ENCODE measurements at places on chromosomes 2 and 18.
A peak's percentile ranks its signal among the peaks of the same experiment; 100 is the strongest.

- DNase-seq, result no peak
Observed at GRCh38 chr2:60540074-60540473, 13.4 kb downstream of the BCL11A start.

DNA sequence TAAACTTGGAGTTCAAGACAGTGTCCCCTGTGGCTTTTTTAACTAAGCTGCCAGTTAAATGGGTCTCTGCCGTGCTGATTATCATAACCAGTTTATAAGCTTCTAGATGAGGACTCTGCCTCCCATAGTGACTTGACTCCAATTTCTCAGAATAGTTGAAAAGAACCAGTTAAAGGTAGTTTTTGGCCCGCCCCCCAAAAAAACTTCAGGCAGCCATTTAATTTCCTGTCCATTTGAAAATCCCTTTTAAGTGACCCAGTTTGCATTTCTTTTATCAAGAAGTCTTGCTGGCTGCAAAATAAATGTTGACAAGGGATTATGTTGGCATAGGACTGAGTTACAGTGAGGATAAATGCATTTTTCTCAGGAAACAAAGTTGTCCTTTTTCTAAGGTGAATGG lies 2.3 kb downstream of the SLC20A1 start:
- no peak for DNase-seq

DNA sequence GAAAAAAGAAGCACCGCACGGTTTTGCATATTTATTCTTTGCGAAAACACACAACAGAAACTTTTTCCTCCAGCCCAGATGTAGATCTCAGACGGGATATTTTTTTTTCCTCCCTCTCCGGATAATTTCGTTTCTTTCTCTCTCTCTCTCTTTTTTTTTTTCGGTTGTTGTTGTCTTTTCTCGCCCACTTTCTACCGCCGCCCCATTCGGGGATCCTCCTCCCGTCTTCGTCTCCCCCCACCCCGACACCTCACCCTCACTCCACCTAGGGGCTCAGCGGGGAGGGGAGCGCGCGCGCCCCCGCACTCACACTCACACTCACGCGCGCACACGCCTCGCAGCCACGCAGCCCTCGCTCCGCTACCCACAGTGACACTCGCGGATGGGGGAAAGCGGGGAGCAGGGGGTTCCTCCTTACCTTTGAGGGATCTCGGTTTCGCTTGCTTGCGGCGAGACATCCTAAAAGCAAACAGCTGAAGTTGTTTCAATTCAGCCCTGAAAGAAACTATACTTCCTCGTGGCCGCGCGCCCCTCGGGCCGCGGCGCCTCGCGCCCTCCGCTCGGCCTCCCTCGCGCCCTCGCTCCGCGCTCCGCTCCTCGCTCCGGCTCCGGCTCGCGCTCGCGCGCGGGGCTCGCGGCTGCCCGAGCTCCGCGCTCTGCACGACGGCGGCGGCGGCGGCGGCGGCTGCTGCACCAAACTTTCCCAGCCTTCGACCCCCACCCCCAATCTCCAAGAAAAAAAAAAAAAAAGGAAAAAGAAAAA lies 1.3 kb downstream of the ZNF521 start:
- no peak for DNase-seq

GRCh38 chr2:220396287-220396686 lies 768.9 kb downstream of the SLC4A3 start:
- DNase-seq, result no peak

DNA sequence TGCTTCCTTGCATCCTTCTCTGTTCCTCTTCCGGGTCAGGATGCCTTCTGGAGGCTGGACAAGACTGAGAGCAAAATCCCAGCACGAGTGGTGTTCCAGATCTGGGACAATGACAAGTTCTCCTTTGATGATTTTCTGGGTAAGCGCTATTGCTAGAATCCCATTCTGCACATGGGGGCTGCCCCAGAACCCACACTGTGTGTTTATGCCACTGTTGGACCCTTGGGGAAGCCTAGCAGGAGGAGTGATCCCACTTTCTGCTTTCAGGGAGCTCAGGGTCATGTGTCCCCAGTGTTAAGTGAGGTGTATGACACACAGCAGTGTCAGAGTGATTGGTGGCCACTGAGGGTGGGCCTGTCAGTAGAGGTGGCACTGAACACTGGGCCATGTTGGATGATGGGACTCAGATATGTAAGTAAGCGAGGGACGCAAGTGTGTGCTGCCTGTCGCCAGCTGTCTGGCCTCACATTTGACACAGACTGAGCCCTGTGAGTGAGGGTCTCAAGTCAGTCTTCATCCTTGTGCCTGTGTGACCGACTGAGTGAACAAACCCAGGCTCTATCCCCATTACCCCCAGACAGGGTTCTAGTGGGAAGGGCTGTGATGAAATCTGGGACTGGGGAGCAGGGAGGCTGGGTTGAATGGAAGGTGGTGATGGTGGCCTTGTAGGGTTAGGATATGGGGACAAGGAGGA lies 220.9 kb downstream of the DYSF start:
- no peak for DNase-seq

GRCh38 chr2:207202645-207203044 lies 36.9 kb upstream of the KLF7 start:
- no peak for DNase-seq

- DNase-seq, result no peak
Observed at GRCh38 chr2:161912154-161912553, 161.9 kb downstream of the DPP4 start.

- no peak for DNase-seq
Observed at GRCh38 chr18:47899107-47899840, 31.2 kb downstream of the SMAD2 start.

- no peak for DNase-seq
Observed at GRCh38 chr2:23767876-23768621, 158.9 kb downstream of the ATAD2B start.

- no peak for DNase-seq
Observed at GRCh38 chr2:204437408-204437807, 107.9 kb upstream of the PARD3B start.

DNA sequence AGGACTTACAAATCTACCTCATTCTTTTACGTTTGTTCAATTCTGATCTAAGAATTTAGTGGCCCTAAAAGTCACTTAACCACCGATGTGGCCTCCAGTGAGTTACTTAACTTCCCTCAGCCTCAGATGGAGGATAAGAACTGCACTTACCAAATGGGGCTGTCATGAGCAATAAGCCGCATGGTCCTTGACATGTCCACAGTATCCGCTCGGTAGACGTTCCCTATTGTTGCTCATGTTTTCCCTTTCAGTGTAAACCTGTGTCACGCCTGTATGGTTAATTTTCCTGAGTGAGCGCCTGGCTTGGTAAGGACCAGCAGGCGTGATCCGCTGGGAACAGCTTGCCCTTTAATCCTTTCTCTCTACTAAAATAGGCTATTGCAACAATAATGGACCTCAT lies 20.3 kb downstream of the SEC11C start:
- no peak for DNase-seq

- no peak for DNase-seq
Observed at GRCh38 chr2:19987936-19988335, 2.0 kb downstream of the WDR35 start.

DNA sequence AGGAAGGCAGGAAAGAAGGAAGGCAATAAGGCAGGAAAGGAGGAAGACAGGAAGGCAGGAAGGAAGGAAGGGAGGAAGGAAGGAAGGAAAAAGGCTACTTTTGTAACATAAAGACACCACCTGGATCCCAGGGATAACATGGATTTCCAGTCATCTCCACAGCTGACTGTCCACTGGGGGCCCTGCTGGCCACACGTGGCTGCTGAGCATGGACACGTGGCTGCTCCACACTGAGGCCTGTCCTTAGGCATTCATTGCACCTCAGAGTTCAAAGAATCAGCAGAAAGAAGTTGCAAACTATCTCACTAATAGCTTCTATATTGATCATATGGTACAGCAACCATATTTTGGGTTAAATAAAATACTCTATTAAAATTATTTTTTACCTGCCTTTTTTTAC lies 130.2 kb upstream of the SALL3 start:
- DNase-seq, result no peak

- DNase-seq, result no peak
Observed at GRCh38 chr2:224561234-224562005, 23.7 kb downstream of the CUL3 start.

DNA sequence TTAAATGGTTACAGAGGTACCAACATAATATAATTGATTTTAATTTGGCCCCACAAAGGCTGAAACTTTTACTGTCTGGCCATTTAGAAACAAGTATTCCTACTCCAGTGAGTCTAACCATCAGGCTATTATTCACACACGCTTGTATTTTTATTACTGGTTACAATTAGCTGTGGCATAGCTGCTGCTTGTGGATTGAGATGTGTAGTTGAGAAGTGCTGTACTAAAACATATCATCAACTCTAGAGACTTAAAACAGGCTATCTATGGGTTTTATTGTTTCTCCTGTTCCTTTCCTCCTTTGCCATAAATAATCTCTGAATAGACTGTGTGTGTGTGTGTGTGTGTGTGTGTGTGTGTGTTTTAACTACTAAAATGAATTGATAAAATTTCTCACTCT lies 530.2 kb downstream of the CCDC85A start:
- no peak for DNase-seq

DNA sequence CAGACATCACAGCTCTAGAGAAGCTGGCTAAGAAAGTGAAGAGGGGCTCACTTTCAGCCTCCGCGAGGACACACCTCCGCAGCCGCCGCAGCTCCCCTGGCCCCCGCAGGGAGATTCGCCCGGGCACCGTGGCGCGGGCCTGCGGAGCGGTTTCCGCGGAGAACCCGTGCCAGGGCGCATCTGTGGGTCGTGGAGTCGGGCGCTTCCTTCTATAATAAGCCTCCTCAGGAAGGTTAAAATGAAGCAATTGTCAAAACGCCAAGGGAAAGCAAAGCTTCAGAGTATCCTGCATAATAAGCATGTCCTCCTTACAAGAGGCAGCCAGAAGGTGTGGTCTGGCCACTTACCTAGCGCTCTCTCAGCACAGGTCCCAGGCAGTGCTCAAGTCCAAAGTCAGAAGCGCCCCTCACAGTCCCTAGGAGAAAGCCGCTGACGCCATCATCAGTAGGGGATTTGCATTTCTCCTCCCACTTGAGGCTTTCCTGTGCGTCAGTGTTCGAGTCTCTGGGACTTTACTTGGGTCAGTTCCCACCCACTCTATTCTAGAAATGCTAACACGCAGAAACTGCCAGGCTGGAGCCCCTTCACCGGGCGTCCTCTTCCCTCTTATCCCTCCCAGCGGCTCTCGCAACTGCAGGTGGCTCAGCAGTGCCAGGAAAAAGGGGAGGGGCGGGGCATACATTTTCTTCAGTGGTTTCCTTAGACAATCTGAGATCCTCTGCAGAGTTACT lies at the start of gene STAT4:
Gene STAT4, minus strand, starts transcription at position 395 of the 731 bp plus-strand sequence. CDS start 2,791 bp downstream, outside the sequence.
- peak; percentile 62 for DNase-seq

- peak; percentile 59 for DNase-seq
Observed at GRCh38 chr2:204072443-204073324, 136.1 kb downstream of the ICOS start.

GRCh38 chr2:73187549-73187948 lies 14.8 kb upstream of the NOTO start:
- no peak for DNase-seq

- DNase-seq, result peak; percentile 30
Observed at GRCh38 chr2:196131384-196131937, 39.9 kb downstream of the STK17B start.

DNA sequence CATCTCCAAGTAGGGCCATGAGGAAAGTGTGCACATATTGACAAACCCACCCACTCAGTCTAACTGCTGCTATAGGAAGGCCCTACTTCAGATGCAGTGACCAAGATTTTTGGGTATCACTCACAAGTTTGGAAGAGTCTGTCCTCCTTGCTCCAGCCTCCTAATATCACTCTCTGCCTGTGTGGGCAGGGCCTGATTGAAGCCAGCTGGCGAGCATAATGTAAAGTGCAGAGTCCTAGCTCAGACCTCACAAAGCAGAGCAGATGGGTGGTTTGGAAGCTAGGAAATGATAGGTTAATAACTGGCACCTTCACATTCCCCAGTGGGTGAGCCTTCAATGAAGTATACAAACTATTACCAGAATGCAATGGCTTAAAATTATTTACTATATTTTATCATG lies 11.2 kb upstream of the SULT1C3 start:
- no peak for DNase-seq

GRCh38 chr2:217538719-217539118 lies 464.1 kb downstream of the TNS1 start:
- DNase-seq, result no peak

- DNase-seq, result no peak
Observed at GRCh38 chr2:179770029-179770428, 91.4 kb downstream of the ZNF385B start.

- no peak for DNase-seq
Observed at GRCh38 chr2:217101972-217102371, 242.1 kb upstream of the TNP1 start.

- DNase-seq, result no peak
Observed at GRCh38 chr2:130912471-130912870, 75.8 kb downstream of the ARHGEF4 start.

- DNase-seq, result no peak
Observed at GRCh38 chr18:44788334-44788733, 107.6 kb downstream of the SETBP1 start.

DNA sequence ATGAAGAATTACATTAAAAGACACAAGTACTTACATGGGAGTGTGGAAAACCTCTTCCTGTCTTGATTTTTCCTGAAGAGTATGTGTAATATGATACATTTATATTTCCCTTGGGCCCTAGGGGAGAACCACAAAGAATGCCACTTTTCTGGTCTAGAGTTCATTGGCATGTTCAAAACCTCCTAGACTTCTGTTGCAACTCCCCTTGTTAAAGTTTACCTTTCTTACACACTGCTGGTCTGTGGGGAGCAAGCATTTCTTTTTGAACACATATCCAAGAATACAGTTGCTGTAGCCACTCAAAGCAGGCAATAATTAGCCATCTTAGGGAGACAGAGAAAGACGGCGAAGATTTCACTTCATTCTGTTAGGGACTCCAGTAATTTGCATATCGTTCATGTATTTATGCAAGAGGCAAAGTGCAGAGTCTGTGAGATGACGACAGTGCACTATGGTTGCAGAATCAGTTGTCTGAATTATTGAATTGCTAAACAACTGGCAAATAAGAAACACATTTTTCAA lies 103.5 kb downstream of the NOL4 start:
- no peak for DNase-seq

- DNase-seq, result no peak
Observed at GRCh38 chr2:241282555-241282954, 32.9 kb downstream of the HDLBP start.

DNA sequence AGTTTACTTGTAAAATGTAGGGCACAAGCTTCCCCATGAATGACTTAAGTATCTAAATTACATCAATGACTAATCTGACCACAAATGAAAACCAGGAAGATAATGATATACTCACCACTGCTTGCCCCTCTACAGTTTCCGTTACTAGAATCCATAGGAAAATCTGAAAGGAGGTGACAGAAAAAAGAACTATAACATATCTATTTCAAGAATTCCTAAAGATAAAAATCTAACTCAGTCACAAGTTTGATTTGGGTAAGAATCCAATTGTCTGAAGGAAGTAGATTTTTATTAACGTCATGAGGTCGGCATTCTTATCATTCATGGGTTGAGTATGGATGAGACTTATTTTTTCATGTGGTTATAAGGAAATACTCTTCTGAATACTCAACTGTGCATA lies 7.8 kb downstream of the FRZB start:
- no peak for DNase-seq

- DNase-seq, result no peak
Observed at GRCh38 chr2:48050711-48051110, 144.4 kb upstream of the FBXO11 start.

- no peak for DNase-seq
Observed at GRCh38 chr18:73617981-73618380, 529.7 kb downstream of the FBXO15 start.

GRCh38 chr2:226223704-226224103 lies 575.9 kb downstream of the IRS1 start:
- DNase-seq, result no peak

Measured in stimulated activated CD8-positive, alpha-beta memory T cell treated with anti-CD3 and anti-CD28 coated beads, Interleukin-7, amount 100 ng/mL, for 24 hours (primary cell).